ENCODE measurements at places on chromosomes 2 and 18. TPM values are rescaled to one million over a fixed set of nuclear protein-coding genes. Genes with fewer than 3 reads are reported as not detected.

DNA sequence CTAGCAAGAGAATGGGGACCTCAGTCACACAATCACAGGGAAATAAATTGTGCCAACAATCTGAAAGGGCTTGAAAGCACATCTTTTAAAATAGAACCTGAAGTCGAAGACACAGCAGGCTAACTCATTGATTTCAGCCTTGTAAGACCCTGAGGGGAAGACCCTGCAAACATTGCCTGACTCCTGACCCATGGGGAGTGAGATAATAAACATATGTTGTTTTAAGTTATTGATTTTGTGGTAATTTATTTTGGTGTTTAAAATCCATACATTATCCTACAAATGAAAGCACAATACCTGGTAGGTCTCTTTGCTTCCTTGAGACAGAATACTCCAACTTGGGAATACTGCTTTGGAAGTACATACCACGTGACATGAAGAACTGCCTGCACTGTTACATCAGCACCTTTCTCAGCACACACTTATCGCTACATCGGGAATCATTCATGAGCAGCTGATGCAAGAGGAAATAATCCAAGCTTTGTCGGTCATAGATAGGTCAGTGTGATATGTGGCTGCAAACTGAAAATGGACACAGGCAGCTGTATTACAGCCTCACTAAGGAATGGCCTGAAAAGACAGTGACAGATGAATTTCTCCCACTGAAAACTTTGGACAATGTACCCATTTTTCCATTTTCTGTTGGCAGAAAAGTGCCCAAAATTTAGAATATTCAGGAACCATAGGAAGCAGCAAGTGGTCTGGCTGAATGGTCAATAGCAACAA is 494.5 kb upstream of the MAP2 start:
- DNase-seq: no peak

DNA sequence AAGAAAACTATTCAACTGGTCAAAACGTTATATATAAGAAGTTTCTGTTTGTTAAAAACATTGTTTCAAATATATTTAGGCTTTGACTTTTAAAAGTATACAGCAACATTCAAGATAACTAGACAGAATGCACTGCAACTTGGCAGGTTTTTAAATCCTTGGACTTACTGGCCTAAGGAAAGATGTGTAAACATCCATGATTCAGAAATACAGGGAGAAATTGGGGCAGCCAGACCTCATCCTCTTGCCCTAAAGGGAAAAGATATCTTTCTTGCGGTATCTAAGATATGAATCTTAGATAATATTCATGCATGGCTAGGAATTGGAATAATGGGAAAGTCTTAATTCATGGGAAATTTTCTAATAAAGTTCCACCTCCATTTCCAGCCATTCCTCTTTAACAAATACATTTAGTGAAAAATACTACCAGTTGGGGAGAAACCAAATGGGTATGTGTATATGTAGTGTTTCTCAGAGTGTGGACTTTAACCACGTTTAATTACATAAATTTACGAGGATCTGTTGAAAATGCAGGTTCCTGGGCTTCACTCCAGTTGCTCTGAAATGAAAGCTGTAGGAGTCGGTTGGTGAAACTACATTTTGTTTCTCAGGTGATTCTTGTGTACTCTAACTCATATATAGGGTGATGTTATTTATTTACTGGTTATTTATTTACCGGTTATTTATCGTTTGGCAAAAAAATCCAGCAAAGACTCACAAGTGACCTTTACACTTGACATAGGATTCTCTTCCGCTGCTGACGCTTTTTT is 587 bp upstream of the TANK start:
- DNase-seq: no peak

GRCh38 chr18:70463085-70463484 is 174.2 kb downstream of the SOCS6 start:
- DNase-seq: no peak

- DNase-seq: no peak
These were observed 616.7 kb downstream of the TDRD15 start for GRCh38 chr2:21740484-21740883.

DNA sequence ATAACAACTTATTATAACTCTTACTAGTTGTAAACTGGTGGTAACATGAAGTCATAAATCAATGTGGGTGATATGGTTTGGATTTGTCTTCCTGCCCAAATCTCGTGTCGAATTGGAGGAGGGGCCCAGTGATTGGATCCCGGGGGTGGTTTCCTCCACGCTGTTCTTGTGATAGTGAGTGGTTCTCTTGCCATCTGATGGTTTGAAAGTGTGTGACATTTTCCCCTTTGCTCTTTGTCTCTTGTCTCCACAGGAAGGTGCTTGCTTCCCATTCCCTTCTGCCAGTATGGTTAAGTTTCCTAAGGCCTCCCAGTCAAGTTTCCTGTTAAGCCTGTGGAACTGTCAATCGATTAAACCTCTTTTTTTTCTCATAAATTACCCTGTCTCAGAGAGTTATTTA is 321.6 kb downstream of the DSEL start:
- DNase-seq: no peak

Gene POTEJ
- total RNA-seq: not detected

DNA sequence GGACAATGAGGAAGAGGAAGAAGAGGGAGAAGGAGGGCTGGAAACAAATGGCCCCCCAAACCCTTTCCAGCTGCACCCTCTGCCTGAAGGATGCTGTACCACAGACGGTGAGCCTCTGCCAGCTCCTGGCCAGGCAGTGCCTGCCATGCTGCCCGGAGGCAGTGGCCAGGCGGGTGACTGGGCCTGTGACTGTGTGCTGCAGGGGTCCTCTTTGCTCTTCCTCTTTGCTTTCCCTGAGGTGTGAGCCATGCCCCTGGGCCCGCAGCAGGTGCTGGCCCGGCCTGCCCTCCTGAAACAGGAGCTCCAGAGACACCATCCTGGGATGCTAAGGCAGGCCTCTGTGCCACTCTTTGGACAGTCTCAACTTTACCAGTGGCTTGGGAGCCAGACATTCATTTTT is 28.6 kb downstream of the GREB1 start:
- DNase-seq: no peak

DNA sequence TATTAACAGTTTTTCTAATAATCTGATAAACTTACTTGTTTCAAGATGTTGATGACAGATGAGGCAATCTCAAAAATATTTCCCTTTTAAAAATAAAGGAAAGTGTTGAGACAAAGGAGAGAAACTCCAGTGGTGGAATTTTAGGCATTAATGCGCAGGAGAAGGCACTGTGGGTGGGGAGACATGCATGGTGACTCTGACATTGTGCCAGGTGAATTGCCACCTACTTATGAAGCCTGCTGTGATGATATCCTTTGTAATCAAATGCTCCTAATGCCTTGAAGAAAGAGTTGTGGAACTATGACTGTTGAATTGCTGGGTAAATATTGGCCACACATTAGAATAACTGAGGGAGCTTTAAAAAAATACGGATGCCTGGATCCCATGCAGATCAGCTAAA is 101.4 kb downstream of the PLA2R1 start:
- no peak for DNase-seq

Gene AQP12B
- total RNA-seq: not detected

Gene NEUROD1
- total RNA-seq: not detected

Gene TMEM185B
- total RNA-seq: 27.6 TPM

DNA sequence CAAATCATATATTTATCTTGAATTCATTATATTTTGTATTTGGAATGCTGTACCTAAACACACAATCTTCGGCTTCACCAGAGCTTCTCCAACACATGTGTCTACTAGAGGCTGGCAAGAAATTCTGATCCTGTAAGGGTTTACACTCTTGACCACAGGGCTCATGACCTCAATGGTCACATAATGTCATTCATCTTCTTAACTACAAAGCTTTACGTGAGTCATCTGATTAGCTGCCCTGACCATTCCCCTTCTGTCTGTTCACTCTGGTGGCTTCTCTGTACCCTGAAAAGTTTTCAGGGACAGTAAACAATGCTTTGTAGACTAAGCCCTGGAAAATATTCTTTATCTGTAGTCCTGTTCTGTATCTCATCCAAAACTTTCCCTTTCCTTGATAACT is 423.9 kb downstream of the CMPK2 start:
- DNase-seq: peak; percentile 6

Gene NRBP1
- total RNA-seq: 169 TPM

- no peak for DNase-seq
These were observed 205.8 kb downstream of the PDE1A start for GRCh38 chr2:182220998-182221397.

DNA sequence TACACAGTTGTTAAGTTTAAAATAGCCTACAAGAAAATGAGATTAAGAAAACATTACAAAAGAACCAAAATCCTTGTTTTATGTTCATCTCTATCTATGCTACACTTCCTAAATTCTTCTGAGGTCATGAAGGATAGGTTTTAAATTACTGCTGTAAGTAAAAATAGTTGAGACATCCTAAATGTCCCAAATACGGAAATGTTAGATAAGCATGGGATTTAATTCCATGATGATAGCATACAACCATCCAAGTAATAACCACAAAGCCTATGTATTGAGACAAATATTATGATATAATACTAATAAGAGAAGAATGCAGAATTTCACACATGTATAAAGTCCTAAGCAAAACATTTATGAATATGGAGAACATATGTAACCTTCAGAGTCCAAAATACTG is 34.1 kb downstream of the PIEZO2 start:
- no peak for DNase-seq

DNA sequence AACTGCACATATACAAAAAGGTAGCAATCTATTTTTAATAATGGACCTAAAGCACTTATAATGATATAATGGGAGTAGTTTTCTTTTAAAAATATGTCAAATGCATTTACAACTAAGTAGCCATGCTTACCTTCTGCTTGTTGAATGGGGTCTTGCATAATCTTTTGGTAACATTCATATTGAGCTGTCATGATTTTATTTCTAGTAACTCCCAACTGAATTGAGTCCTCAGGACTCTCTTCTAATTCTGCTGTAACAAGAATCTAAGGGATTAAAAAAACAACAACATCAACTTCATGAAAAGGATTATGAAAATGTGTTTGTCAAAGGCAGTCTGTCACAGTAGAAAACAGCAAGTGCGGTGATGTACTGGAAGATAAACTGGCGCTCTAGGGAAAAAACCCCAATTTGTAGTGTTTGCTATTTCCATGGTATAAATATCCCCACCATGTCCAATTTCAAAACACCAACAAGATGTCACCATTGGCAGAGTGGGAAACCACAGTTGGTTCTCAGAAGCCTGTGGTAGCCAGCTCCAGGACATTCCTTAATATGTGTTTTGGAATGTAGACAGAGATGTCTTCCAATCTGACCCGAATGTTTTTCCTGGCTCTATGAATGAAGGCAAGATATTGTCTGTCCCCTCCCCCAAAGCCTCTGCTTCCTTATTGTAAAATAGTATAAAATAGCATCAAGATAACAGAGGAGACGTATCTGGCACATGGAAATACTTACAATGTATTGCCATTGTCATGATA is 64.8 kb downstream of the CALCRL start:
- peak; percentile 76 for DNase-seq

DNA sequence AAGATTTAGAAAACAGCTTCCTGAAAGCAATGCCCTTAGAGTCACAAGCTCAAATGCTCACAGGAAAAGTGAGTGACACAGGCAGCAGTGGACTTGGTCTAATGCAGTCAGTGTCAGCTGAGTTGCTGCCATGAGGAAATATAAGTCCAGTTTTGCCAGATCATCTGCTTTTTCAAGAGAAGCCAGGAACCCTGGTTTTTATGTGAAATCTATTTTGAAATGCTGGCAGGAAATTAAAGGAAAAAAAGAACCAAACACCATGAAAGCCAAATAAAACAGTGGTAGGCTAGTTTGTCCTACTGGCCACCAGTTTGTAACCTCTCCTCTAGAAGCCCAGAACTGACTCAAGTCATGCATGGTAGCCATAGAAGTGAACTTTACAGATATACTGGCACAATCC is 109.2 kb downstream of the THADA start:
- DNase-seq: peak; percentile 61

- peak; percentile 84 for DNase-seq
These were observed 30.9 kb downstream of the MBP start for GRCh38 chr18:77101410-77102258.

GRCh38 chr2:118845005-118845521 is 2.4 kb downstream of the EN1 start:
- DNase-seq: peak; percentile 66

DNA sequence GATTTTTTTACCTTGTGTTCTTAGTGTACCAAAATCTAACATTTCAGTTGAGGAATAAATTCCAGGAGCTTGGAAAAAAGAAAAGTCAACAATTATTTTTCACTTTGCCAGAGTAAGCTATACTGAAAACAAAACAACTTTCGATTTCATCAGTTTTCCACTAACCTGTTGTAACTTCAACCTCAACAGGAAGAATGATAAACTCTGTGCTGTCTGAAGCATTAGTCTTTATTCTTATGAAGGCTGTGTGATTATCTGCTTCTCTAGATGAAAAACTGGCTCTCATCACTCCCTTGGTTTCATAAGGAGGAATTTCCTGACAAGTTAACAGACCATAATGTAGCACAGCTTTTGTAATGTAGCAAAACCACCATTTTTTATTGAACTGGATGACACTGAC is 121.2 kb downstream of the ZAP70 start:
- no peak for DNase-seq

GRCh38 chr18:55515941-55516710 is 71.9 kb downstream of the TCF4 start:
- DNase-seq: no peak

- DNase-seq: peak; percentile 31
These were observed 818.0 kb upstream of the ACVR2A start for GRCh38 chr2:147026664-147027295.

Gene GCKR
- total RNA-seq: not detected

Gene RAB27B
- total RNA-seq: 11.4 TPM

DNA sequence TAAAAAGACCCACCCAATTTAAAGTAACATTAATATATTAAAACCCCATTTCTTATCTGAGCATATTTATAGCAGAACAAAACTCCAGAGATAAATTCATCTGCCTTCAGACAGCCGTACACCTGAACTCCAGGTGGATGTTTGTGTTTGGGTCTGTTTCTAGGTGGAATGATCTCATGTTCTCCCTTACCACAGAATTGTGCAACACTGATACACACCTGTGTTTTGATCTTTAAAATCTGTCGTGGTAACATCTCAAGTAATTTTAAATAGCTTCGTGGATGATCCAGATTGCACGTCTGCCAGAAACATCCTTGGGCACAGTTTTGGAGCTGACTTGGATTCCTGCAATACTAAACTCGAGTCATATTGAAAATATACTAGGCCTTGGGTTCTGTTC is 207.5 kb upstream of the FOSL2 start:
- no peak for DNase-seq

- DNase-seq: no peak
These were observed 99.3 kb downstream of the KLHL29 start for GRCh38 chr2:23484275-23484674.

DNA sequence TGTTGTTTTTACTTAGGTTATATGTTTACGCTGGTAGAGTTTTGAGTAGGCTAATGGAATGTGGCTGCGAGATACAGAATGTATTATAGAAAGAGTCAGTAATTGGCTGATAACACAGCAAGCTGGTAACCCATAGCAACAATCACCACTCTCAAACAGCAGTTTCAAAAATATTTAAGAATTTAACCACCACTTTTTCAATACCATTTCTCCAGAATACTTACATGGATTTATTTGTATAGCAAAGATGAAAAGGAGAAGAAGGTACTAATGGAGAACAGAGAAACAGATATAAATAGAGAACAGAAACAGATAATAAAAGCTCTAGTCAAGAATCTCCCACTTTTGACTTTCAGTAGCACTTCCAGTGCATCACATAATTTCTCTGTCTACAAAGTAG is 188.3 kb upstream of the SLC39A10 start:
- no peak for DNase-seq

GRCh38 chr18:6784046-6784445 is 54.5 kb downstream of the ARHGAP28 start:
- no peak for DNase-seq

Gene GALNT3
- 0.37 TPM for total RNA-seq
